ENCODE measurements at places on chromosomes 7 and 10.

- DNase-seq: no peak
Observed at GRCh38 chr10:20971901-20972300, 74.8 kb upstream of the NEBL start.

- no peak for DNase-seq
Observed at GRCh38 chr7:90594751-90595317, 1.3 kb upstream of the CDK14 start.

DNA sequence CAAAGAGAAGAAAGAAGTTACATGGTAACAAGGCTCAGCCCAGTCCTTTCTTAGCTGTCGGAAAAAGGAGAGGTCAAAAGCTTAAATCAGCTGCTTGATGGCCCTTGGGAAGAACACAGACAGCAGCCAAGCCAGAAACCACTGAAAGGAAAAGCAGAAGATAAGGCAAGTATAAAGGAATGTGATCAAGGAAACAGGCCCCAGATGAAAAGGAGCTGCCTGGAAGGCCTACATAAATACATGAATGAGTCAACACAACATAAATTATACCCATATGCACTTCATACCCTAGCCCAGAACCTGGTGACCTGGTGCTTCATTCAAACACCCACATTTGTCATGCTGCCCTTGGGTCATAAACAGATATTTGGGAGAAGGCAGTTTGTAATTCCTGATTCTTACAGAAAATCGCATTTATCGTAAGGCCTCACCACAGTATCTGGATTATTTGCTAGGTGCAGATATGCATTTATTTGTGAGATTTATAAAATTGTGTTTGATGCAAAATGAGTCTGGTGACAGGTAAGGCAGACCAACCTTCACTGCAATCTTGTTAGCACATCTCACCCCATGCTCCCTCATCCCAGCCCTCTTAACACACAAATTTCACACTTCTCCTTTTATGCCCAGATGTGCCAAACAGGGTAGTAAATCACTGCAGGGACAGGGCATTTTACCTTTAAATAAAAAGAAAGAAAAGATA lies 94.9 kb upstream of the KCNIP2 start:
- no peak for DNase-seq

- DNase-seq: no peak
Observed at GRCh38 chr7:83413831-83414230, 235.1 kb downstream of the SEMA3E start.

DNA sequence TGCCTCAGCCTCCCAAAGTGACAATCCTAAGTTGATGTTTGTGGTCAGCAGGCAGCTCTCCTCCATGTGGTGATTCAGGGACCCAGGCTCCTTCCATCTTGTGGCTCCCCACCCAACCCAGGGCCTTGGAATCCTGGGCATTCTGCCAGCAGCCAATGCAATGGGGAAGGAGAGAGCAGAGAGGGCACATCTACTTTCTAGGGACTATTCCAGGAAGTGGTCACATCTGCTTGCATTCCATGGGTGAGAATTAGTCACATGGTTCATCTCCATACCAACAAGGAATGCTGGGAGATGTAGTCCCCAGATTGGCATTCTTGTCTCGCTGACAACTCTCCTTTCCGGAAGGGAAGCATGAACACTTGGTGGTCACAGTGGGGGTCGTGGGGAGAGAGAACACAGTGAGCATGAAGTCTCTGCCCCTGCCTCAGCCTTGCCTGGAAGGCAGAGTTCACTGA lies 9.9 kb upstream of the SRRM3 start:
- DNase-seq: no peak

DNA sequence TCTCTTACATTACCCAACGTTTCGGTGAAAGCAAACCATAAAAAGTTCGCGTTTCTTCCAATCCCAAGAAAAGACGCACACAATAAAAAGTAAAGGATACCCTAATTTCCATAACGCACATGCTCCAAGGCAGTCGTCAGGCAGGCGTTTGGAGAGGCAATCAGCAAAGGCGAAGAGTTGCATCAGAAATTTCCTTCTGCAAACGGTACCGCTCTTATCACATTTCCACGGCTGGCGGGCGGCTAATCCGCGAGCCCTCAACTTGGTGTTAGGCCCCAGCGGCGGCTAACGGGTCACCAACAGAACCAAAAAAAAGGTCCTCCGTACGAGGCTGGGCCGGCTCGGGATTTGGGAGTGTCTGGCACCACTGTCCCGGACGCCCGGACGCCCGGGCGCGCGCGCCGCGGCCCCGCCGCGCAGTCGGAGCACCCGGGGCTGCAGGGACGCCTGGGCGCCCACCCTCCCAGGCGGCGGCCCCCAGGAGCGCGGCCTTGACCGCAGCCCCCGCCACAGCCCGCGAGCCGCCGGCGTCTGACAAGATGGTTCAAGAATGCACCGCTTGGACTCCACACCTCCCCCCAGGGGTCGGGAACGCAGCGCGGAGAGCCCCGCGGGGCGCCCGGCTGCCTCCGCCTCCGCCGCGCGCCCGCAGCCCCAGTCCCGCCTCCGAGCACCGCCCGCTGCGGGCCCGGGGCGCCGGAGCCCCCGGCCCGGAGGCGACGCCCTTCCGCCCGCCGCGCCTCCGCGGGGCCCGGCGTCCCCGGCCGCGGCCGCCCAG lies 9.8 kb upstream of the GRB10 start:
- DNase-seq: peak; percentile 20

GRCh38 chr7:152121432-152121831 lies 96.0 kb downstream of the GALNT11 start:
- no peak for DNase-seq

GRCh38 chr10:84890706-84891105 lies 562.3 kb downstream of the CCSER2 start:
- DNase-seq: no peak

DNA sequence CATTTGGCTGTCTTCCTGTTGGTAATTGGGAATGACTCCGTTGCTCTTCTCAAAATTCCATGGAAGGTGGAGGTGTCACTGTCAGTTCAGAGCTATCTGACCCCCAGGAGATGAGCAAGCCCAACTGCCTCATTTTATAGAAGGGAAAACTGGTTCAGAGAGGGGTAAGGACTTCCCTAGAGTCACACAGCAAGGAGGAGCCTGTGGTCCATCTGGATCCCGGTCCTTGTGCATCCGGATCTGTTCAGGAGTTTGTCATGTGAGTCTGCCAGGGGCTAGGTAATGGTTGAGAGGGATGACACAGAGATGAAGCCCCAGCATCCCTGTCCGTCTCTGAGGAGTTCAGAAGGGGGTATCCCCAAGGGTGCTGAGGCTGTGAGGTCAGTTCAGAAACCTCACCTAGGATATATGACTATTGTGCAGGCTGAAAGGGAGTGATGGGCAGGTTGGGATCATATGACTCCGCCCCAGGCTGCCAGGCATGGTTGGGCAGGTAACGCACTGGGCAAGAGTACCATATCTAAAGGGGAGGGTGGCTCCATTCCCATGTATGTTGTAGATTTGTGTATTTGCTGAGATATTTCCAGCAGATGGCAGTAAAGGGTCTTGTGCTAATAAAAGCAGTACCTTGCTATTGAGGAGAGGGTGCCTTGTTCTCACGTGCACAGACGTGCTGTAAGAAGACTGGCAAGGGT lies 16.0 kb upstream of the SLC29A3 start:
- DNase-seq: no peak

DNA sequence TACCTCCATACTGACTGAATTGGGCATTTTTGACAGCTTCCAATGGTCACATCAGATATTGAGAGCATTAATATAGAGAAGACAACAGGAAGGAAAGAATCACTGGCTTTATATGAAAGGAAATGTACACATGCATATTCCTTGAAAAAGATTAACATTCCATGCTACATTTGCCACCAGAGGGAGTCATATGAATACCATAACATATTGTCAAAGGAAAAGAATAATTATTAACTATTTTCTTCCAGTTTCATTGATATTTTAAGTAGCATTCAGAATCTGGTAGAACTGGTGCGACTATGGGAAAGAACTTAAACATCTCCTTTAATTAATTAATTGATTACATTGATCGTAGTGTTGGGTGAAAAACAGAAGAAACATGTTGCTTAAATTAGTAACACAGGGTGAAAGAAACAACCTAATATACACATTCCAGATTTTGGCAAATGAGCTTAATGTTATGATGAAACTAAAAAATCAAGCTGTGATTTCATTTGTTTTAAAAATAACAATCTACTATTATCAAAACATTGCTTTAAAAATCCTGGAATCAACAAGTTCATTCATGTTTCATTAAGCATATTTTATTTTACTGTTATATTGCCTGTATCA lies 71.5 kb downstream of the GPR85 start:
- DNase-seq: no peak

- peak; percentile 7 for DNase-seq
Observed at GRCh38 chr7:1691601-1692514, 21.8 kb downstream of the ELFN1 start.

GRCh38 chr7:3120513-3120912 lies 76.8 kb upstream of the CARD11 start:
- DNase-seq: no peak

DNA sequence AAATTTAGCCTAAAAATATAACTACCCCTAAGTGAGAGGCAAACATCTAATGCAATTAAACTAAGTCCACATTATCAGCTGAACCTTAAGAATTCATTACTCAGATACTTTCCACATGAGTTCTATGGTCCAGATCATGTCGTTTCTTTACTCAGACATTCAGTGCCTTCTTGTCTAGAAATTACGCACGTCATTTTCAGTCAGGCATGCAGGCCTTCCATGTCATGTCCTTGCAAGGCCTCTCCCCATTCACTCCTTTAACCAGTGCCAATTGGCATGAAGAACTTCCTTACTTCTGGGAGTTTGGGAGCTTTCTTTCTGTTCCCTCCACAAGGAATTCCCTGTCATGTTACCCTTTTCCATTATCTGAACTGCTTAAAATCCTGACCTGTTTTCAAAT lies 118.8 kb downstream of the NRP1 start:
- no peak for DNase-seq

GRCh38 chr7:75722373-75722772 lies 16.4 kb downstream of the HIP1 start:
- DNase-seq: no peak

DNA sequence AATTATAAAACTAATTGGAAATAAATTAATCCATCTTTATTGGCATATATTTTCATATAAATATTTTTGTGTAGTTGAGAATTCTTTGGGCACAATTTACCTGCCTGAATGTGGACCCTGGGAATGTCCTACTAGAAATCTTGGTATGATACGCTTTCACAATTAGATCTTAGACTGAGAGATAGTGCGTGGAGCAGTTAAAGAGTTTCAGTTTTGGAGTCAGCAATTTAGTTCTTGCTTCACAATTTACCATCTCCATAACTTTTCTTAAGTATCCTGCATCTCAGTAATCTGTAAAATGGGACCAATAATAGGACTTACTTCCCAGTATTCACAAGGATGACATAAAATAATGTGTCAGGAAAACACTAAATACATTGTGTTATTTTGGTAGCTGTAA lies 2.0 kb downstream of the MTPN start:
- no peak for DNase-seq

DNA sequence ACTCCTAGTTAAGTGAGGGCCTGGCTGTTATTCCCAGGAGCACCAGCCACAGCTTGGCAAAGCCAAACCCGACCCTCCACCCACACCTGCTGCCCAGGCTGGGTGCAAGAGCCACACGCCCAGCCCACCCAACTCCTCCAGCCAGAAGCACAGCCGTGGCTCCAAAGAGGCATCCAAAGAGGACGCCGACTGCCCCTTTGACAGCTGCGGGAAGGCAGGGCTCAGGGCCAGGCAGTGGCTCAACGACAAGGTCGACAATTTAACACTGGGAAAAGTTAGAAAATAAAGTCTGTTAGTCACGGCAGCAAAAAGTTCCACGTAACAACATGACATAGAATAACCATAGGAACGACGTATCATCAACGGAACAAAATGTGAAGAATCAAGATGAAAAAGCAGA lies 54.3 kb downstream of the DPYSL4 start:
- DNase-seq: no peak

- DNase-seq: no peak
Observed at GRCh38 chr10:115761166-115761565, 511.8 kb downstream of the GFRA1 start.

- no peak for DNase-seq
Observed at GRCh38 chr10:6165221-6165725, 37.5 kb upstream of the PFKFB3 start.

- DNase-seq: no peak
Observed at GRCh38 chr7:112205343-112206237, 609 bp downstream of the DOCK4 start.

GRCh38 chr7:2993868-2994267 lies 49.8 kb downstream of the CARD11 start:
- DNase-seq: no peak

- no peak for DNase-seq
Observed at GRCh38 chr7:151396328-151396970, 13.4 kb downstream of the WDR86 start.

- DNase-seq: no peak
Observed at GRCh38 chr7:131219312-131220041, 108.2 kb upstream of the MKLN1 start.

DNA sequence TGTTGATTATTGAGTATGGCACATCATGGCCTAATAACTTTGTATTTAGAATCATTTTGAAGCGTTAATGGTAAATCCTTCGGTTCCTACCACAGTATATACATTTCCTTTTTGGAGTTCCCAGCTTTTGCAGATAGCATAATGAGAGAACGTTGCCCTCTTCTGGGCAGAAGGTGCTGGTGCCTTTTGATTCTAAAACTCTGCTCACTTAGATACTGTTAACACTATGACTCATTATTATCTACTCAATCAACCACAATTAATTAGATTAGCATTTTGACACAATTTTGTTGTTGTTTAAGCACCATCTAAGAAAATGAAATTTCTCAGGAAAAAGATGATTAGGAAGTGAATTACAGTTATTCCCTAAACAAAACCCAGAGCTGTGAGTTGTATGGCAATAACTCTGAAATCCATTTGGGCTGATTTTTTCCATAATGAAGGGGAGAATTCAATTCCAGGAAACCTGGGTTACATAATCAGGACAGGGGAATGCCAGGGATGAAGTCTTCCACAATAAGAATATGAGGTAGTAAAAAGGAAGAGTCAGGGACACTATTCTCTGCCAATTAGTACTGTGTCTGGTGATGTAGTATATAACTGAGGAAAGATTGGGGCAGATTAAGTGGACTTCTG lies 11.5 kb upstream of the DLD start:
- DNase-seq: no peak

GRCh38 chr10:30282221-30282620 lies 66.9 kb downstream of the MTPAP start:
- no peak for DNase-seq

GRCh38 chr7:27097686-27098577 lies 2.1 kb upstream of the HOXA1 start:
- DNase-seq: no peak

DNA sequence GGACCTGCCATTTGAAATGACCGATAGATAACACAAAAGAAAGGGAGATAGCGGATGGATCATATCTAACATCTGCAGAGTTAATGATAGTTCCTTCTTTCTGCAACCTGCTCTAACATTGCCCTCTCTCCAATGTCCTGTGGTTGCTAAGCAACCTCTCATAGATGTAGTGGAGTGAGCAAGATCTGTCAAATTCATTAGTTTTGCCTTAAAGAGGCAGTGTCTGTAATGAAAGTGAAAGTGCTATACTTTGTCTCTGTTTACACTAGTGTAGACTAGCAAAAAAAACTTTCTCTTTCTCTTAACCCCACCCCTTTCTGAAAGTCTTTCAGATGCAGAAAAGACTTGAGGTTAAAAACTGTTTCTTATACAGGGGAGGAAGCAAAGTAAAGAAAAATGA lies 1196.9 kb downstream of the SORCS3 start:
- DNase-seq: no peak

GRCh38 chr7:8003077-8003476 lies 34.5 kb downstream of the GLCCI1 start:
- DNase-seq: no peak

GRCh38 chr10:77026148-77026547 lies 611.5 kb downstream of the KCNMA1 start:
- DNase-seq: no peak

Data from stimulated activated naive CD8-positive, alpha-beta T cell treated with anti-CD3 and anti-CD28 coated beads, Interleukin-15, amount 100 ng/mL, for 72 hours (primary cell).